Tibial artery (tissue), 4 donors: ENCODE measurements at places on chromosomes 1 and 21.

DNA sequence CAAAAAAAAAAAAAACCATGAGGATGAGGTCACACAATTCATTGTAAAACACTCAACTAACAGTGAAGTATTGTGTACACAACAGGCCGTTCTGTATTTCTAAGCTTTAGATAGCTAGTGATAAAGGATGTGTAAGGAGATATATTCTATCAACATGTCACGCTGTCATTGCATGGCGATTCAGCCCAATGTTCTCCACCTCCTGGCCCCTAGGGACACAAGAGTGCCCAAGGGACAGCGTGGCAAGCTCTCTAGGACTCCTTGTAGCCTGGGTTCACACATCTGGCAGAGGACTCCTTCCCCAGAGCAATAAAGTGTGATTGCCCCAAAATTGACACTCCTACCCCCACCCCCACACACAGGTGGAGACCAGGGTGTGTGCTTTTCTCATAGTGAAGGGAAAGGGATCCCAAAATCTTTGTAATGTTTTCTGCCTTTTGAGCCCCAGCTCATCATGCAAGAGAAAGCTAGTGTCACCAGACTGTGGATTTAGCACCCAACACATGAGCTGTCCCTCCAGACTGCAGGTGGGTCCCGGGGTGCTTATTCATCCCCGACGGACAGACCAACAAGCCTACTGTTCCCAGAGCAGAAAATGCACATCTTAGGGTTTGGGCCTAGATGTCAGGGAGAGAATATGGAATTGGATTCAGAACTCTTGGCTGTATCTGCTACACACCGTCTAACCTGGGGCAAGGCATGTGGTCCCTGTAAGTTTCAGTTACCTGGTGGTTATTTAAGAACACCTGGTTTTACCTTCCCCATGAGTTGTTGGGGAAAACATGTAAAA, 11.5 kb downstream of the TMPRSS3 start:
- no peak overlapping the region for H3K27ac ChIP-seq
- H3K36me3 ChIP-seq = no peaks in the 10 kb centered on the region
- DNase-seq = no peak
- H3K4me3 ChIP-seq = no peak overlapping the region

GRCh38 chr1:60875138-60875537, 207.2 kb upstream of the NFIA start:
- H3K4me1 ChIP-seq = no peaks in the 10 kb centered on the region
- H3K27ac ChIP-seq = no peak overlapping the region
- H3K27me3 ChIP-seq = no peaks in the 10 kb centered on the region
- no peaks in the 10 kb centered on the region for H3K36me3 ChIP-seq

GRCh38 chr1:114454539-114454938, 56.5 kb downstream of the TRIM33 start:
- H3K36me3 ChIP-seq = peaks cover 33% of the 10 kb centered on the region
- H3K4me1 ChIP-seq = no peaks in the 10 kb centered on the region
- H3K4me3 ChIP-seq = no peak overlapping the region
- H3K27ac ChIP-seq = no peak overlapping the region
- no peaks in the 10 kb centered on the region for H3K27me3 ChIP-seq

GRCh38 chr1:34907487-34908090, 21.9 kb downstream of the DLGAP3 start:
- no peak for DNase-seq
- no peaks in the 10 kb centered on the region for H3K4me1 ChIP-seq
- H3K36me3 ChIP-seq = no peaks in the 10 kb centered on the region
- H3K27ac ChIP-seq = no peak overlapping the region
- H3K4me3 ChIP-seq = no peak overlapping the region
- no peaks in the 10 kb centered on the region for H3K27me3 ChIP-seq

- no peaks in the 10 kb centered on the region for H3K27me3 ChIP-seq
- H3K4me3 ChIP-seq = no peak overlapping the region
- H3K36me3 ChIP-seq = no peaks in the 10 kb centered on the region
- DNase-seq = no peak
- no peak overlapping the region for H3K27ac ChIP-seq
Measured at GRCh38 chr1:58574816-58575215, 2.2 kb downstream of the TACSTD2 start.

DNA sequence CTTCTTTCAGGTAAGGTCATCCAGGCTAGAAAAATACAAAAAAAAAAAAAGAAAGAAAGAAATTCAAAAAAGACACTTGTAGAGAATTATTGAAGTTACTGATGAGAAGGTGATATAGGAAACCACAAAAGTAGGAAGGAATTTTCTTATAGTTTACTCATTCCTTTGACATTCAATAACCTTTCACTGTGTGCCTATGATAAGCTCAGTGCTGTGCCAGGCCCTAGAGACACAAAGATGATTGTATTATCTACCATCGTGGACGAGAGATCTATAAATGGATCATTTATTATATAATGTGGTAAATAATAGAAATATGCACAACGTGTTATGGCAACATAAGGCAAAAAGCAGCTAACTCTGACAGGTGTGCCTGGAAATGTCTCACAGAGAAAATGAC, 109.6 kb upstream of the NGF start:
- no peaks in the 10 kb centered on the region for H3K27me3 ChIP-seq
- no peak overlapping the region for H3K27ac ChIP-seq
- no peaks in the 10 kb centered on the region for H3K4me1 ChIP-seq
- no peak overlapping the region for H3K4me3 ChIP-seq

DNA sequence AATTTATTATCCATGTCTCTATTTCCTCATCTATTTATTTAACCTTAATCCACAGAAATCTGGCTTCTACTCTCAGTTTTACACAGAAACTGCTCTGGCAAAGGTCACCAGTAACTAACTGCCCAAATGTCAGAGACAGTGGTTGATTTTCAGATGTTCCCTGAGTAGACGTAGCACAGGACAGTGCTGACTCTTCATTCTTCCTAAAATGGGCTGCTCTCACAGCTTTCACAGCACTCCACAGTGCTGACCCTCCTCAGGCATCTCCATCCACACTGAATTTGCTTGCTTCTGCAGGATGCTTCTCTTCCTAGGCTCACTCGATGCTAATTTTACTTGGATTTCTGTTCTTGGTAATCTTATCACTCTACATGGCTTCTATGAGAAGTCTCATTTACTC, 508.2 kb upstream of the ZRANB2 start:
- H3K4me3 ChIP-seq = no peak overlapping the region
- no peaks in the 10 kb centered on the region for H3K4me1 ChIP-seq
- H3K36me3 ChIP-seq = no peaks in the 10 kb centered on the region
- no peak for DNase-seq
- H3K27ac ChIP-seq = no peak overlapping the region
- no peaks in the 10 kb centered on the region for H3K27me3 ChIP-seq

DNA sequence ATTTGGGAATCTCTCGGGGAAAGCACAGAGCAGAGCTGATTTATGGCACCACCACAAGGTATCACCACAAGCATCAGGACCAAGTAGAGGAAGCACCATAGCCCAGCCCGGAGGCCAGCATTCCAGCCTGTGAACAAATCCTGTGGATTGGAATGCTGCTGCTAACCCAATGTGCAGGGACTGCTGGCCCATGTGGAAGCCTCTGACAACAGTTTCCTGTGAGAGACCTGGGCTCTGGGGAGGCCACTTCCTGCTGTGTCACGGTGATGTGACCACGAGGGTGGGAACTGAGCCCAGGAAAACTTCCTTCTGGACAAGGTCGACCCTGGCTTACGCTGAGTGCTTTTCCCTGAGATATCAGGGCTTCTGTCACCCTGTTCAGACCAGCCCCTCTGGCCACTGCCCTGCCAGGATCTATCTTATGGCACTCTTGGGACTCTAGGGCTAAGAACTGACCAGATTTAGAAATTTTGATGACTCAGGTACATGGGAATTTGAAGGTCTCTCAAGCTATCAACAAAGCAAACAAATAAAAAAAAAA, 88.3 kb upstream of the NGF start:
- H3K36me3 ChIP-seq = no peaks in the 10 kb centered on the region
- H3K4me1 ChIP-seq = no peaks in the 10 kb centered on the region
- peak; percentile 73 for DNase-seq
- no peaks in the 10 kb centered on the region for H3K27me3 ChIP-seq

DNA sequence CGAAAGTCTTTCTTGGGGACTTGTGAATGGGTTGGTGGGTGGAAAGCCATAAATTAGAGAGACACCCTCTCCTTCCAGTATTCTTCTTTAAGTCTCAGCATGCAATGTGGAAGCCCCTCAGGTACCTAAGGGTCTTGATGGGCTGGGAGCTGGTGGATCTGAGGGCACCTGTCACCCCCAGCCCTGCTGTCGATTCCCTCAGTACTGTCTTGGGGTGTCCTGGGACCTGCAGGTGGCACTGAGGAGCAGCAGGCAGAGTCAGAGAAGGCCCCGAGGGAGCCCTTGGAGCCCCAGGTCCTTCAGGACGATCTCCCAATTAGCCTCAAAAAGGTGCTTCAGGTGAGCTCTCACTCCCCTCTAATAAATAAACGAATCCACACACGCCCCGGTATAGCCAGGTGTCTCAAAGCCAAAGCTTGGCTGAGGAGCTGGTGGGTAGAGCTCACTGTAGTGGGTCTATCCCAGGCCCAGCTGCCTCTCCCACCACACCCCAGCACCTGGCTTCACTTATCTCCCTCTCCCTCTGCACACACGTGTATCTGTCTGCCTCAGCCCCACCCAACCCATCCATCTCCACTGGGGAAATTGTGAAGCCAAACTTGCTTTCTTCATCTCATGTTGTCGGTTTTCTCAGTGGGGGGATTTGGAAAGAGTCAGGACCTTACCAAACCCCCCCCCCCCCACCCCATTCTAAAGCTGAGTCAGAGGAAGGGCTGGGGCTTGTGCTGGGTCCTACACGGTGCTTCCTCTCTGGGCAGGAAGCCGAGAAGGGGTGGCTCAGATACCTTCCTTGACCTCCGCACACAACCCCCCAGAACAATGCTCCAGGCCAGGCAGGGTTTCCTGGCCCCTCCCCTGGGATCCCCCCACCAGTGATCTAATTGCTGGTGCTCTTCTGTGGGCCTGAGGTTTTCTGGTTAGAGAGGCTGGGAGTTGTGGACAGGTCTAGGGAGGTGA, 1.6 kb downstream of the ADAM15 start:
- peak overlapping the region; percentile 91 for H3K27ac ChIP-seq
- peak overlapping the region; percentile 71 for H3K4me3 ChIP-seq
- H3K27me3 ChIP-seq = no peaks in the 10 kb centered on the region
- H3K4me1 ChIP-seq = peaks cover 19% of the 10 kb centered on the region

DNA sequence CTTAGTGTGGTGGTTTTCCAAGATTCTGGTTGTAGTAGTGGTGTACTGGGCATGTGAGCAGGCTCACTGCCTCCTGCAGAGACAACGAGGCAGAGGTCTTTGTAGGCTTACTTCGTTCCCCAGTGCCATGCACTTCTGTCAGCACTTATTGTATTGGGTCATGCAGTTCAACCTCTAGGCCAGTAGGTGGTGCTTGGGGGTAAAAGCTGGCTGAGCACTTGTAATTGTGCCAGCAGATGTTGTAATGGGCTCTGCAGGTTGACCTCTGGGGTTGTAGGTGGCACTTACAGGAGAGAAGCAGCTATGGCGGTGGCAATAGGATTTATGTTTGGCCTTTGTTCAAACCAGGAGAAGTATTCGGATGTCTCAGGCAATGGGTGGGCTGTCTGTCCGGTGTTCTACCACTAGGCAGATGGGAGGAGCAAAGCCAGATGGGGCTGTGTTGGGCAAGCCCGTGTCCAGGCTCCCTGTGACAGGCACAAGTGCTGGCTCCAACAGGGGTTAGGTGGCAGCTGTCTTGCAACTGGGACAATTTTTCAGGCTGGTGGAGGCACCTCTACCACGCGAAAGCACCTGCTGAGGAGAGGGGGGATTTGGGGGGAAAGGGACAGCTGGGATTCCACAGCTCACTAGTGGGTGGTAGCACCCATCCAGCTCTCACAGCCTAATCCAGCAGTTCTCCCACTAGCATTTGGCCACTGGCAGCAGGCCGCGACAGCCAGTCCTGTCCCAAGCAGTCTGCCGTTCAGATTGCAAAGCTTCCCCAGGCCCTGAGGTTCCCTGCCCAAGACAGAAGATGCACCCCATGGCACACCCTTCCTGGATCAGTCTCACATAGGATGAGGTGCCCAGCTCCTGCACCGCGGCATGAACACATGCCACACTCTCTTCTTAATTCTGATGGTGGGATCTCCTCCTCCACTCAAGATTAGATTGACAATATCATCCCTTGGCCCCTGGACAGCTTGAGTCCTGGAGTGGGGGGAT, 274.5 kb downstream of the CTH start:
- no peaks in the 10 kb centered on the region for H3K4me1 ChIP-seq
- H3K27me3 ChIP-seq = no peaks in the 10 kb centered on the region
- H3K4me3 ChIP-seq = no peak overlapping the region

- no peaks in the 10 kb centered on the region for H3K36me3 ChIP-seq
- no peak for DNase-seq
- H3K4me3 ChIP-seq = no peak overlapping the region
Measured at GRCh38 chr1:241779897-241780296, 68.1 kb upstream of the EXO1 start.

DNA sequence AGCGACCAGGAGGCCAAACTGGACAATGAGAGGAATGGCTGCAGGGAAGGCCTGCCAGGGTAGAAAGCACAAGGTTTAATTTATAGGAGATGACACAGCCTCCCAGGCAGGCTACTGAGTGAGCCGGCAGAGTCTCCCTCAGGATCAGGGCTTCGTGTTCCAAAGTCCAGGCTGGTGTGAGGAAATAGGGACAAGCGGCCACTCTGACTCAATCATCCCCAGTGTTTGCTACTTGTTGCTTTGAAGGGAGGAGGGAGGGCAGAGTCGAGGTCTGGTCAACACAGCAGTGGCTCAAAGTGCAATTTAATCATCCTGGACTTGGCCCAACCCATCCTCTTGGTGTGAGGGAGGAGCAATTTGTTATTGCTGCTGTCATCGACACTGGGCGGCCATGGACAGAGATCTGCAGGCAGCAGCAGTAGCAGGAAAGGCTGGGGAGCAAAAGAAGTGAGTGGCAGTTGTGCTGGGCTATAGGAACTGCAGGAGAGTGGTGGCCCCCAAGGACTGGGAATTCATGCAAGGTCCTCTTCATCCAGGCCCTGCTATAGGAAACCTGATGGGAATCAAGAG, 27.5 kb downstream of the TBX15 start:
- H3K27me3 ChIP-seq = no peaks in the 10 kb centered on the region
- H3K4me1 ChIP-seq = no peaks in the 10 kb centered on the region
- H3K4me3 ChIP-seq = no peak overlapping the region
- DNase-seq = peak; percentile 89

DNA sequence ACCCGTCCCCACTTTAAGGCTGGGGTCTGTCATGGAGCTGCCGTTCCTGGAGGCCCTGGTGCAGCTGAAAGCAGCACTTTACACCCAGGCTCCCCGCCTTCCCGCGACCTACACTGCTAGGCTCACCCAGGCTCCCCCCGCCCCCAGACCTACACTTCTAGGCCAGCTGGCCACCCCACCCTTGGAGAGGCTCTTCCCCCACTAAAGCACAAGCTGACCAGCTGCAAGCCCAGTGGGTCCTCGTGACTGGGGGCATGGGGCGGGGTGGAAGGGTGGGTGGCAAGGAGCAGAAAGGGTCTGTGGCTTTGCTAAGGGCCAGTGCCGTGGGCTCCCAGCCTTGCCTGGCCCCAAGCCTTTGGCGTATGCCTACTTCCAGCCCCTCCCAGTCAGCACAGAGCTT, 9.7 kb upstream of the ARHGEF16 start:
- no peaks in the 10 kb centered on the region for H3K36me3 ChIP-seq
- H3K27me3 ChIP-seq = peaks cover 13% of the 10 kb centered on the region
- DNase-seq = no peak
- no peak overlapping the region for H3K27ac ChIP-seq
- H3K4me3 ChIP-seq = no peak overlapping the region

- DNase-seq = no peak
- no peak overlapping the region for H3K4me3 ChIP-seq
- H3K4me1 ChIP-seq = no peaks in the 10 kb centered on the region
- H3K36me3 ChIP-seq = no peaks in the 10 kb centered on the region
- H3K27me3 ChIP-seq = no peaks in the 10 kb centered on the region
Measured at GRCh38 chr1:81606656-81607055, 194.1 kb upstream of the ADGRL2 start.
